ENCODE measurements at places on chromosomes 11 and 22.

- no peak for DNase-seq
These were observed 57.8 kb downstream of the SPATA19 start for GRCh38 chr11:133787379-133788141.

- DNase-seq = no peak
These were observed 1.7 kb downstream of the UVRAG start for GRCh38 chr11:75816561-75817239.

DNA sequence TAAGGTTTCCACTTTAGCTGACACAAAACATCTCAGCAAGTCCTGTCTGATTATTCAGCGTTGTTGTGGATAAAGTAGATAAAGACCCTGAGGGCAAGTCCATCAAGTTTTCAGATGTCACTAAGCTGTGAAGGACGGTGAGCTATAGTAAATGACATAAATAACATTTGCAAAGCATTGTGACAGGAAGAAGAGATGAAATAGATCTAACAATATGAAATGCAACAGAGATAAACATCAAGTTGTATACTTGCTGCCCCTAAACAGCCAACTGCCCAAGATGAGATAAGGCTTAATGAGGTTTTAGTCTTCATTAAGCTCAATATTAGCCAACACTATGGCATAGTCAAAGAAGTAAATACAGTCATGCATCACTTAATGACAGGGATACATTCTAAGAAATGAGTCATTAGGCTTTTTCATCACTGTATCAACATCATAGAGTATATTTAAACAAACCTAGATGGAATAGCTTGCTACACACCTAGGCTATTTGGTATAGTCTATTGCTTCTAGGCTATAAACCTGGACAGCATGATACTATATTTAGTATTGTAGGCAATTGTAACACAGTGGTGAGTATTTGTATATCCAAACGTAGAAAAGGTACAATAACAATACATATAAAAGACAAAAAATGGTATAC, 625.1 kb upstream of the ANO5 start:
- DNase-seq = no peak

DNA sequence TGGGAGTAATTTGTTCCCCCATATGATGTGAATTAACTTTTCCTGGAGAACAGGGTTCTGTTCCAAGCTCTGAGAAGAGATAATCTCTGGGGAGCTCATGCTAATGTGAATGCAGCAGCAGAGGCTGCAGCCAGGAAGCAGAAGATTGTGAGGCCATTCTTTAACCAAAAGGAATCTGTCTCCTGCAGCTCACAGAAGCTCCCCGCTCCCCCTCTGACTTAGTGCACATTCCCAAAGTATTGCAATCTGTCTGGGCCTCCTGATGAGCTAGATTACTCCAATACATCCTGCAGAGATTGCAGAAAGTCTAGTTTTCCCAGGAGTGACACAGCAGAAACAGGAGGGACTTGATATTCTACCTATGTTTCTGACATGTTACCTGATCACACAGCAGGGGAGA, 420.6 kb upstream of the FAT3 start:
- peak; percentile 84 for DNase-seq

DNA sequence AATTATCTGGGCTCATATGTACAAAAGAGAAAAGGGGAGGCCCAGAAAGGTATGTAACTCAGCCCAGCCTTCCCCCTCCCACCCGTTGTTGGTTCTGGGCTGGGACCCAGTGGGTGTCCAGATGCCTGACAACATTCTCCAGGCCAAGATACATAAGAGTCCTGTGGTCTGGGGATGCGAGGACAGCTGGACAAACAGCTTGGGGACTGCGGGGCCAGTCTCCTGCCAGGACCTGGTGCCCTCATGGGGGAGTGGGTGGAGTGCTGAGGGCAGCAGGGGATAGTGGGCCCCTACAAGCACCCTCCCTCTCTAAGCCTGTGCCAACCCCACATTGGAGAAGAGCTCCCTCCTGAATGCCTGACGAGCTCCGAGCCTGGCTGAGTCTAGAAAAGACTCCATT, 3.5 kb upstream of the SLC22A6 start:
- no peak for DNase-seq

DNA sequence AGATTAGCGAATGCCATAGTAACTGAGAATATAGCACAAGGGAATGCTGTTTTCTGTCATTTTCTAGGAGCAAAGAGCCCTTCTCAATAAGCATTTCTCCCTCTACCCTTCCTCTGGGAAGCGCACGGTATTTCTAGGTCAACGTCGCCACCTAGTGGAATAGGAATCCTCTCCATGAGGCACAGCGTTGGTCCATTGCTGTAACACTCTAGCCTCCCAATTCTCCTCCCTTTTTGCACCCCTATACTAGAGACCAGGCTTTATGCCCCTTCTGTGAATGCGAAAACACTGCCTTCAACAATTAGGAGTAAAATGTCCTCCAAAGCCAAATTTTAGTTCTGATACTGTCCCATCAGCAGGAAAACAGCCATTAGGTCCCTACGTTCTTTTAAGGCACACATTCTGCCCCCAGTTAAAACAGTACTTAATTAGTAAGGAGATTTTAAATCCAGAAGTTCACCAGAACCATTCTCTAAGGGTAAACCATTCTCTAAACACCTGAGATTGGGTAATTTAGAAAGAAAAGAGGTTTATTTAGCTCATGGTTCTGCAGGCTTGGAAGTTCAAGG, 12.8 kb upstream of the HYLS1 start:
- DNase-seq = peak; percentile 53

GRCh38 chr22:44047891-44048301, 23.8 kb downstream of the PARVB start:
- no peak for DNase-seq

GRCh38 chr11:66849501-66850234, 6.4 kb downstream of the RCE1 start:
- no peak for DNase-seq
